ENCODE measurements at places on chromosomes 16 and 17.

DNA sequence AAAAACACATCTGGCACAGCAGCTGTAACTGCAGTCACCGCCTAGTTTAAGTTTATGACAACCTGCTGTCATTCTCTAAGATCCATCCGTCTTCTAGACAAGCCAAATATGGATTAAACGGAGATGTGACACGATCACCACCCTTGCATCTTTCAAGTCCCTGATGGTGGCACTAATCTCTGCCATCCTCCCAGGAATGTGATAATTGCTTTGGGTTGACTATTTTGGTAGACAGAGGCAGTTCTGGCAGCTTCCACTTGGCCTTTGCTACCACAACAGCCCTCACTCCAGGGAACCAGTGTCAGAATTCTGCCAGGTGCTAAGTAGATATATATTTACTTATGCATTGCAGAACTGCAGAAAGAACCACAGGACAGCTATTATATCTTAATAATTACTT is 81.3 kb downstream of the ADCY9 start:
- no peak for DNase-seq

GRCh38 chr16:15704545-15704987 is 54.5 kb downstream of the NDE1 start:
- peak; percentile 69 for DNase-seq

- no peak for DNase-seq
Measured at GRCh38 chr17:1916316-1916715, 86.5 kb downstream of the RPA1 start.

- peak; percentile 82 for DNase-seq
Measured at GRCh38 chr16:55179852-55180585, 144.0 kb upstream of the IRX6 start.

- no peak for DNase-seq
Measured at GRCh38 chr16:50731130-50731988, 10.5 kb upstream of the CYLD start.

DNA sequence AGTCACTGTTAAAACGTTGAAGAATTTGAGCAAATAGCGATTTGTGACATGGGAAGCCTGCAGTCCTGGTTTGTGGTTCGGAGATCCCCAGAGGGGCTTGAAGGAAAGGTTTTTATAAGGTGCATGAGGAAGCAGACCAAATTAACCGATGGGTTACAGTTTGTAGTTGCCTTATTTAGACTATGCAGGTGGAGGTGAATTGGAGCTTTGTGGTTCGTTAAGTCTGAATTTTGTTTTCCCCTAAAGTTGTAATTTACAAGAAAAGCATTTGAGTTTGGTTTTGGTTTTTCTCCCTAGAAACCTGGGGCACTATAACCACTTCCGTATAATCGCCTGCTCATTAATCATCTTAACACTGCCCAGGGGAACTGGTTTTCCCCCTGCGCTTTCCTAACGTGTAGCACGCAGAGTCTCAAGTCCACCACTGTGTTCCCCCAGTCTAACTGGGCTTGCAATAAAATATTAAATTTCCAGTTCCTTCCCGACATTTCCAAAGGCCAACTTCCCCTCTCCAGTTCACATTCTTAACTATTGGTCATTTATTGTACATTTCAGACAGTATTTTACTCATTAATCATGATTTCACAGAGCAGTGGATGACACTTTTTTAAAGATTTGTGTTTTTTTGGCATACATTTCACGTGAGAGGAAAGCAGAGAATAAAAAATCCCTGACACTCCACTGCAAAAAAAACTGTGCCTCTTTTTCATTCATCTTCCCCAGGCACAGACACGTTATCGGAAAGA is 932 bp downstream of the ZNF267 start:
- DNase-seq = peak; percentile 60

- DNase-seq = no peak
Measured at GRCh38 chr16:31480851-31481536, 1.9 kb upstream of the SLC5A2 start.

GRCh38 chr17:42676424-42677011 is at the start of gene PLEKHH3:
TSS of gene PLEKHH3 (minus strand) at chr17:42676994. CDS start at chr17:42676563, 431 bp downstream.
- no peak for DNase-seq

- DNase-seq = no peak
Measured at GRCh38 chr17:57442914-57443571, 186.7 kb downstream of the MSI2 start.

GRCh38 chr17:50820651-50821050 is 14.7 kb upstream of the WFIKKN2 start:
- no peak for DNase-seq

DNA sequence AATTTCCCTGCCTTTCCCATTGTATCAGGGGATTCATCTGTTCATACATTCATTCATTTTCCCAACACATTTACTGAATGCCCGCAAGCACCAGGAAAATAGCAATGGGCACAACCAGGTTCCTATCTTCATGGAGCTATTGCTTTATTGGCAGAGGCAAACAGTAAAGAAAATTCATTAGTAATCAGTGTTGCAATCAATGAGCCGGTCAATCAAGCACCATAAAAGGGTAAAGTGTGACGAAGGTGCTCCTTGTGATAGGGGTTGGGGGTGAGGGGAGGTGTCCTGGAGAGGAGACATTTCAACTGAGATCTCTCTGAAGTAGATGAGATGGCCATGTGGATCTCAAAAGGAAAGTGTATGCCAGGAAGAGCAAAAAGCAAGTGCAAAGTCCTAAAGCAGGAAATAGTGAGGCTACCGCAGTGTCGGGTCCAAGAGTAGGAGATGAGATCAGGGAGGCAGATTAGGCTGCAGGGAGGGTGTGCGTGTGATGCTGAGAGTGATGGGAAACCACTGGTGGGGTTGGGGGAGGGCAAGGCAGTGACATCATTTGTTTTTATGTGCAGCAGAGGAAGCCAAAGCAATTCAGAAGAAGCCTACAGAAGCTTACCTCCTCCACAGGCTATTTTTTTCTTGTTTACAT is 28.4 kb downstream of the CDH13 start:
- DNase-seq = no peak

- DNase-seq = no peak
Measured at GRCh38 chr16:27539120-27539519, 10.6 kb downstream of the GTF3C1 start.

DNA sequence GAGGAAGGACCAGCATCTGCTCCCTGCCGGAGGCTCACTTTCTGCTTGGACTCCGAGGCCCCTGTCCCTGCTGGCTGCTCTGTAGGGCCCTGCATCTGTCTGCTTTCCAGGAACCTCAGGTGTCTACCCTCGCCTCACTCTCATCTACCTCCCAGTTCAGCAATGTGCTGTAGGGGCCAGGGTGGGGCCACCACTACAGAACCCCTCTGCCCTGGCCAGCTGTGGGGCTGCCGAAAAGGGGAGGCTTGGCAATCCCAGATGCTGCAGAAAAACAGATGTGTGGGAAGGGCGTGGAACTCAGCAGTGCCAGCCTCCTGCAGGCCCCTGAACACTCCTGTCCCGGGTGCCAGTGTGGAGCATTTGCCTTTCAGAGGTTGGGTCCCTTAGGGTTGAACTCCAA is 80.1 kb upstream of the ZNF469 start:
- no peak for DNase-seq

GRCh38 chr17:44636562-44636961 is 19.7 kb upstream of the MEIOC start:
- DNase-seq = no peak

DNA sequence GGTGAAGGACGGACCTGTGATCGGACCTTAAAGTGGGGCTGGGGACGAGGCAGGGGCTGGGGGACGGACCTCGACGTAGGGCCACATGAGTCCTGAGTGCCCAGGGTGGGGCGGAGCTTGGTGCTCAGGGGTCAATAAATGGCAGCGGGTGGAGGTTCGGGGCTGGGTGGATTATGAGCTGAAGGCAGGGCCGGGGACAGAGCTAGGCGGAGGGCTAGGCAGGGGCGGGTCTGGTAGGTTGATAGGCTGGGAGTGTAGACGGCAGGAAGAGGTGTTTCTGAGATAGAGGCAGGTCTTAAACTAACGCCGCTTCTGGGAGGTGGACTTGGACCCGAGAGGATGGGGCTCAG is 733 bp downstream of the CHRNB1 start:
- DNase-seq = no peak
